ENCODE measurements at places on chromosomes 5 and 9.

- DNase-seq = no peak
Observed at GRCh38 chr5:78974601-78975000, 10.5 kb downstream of the ARSB start.

DNA sequence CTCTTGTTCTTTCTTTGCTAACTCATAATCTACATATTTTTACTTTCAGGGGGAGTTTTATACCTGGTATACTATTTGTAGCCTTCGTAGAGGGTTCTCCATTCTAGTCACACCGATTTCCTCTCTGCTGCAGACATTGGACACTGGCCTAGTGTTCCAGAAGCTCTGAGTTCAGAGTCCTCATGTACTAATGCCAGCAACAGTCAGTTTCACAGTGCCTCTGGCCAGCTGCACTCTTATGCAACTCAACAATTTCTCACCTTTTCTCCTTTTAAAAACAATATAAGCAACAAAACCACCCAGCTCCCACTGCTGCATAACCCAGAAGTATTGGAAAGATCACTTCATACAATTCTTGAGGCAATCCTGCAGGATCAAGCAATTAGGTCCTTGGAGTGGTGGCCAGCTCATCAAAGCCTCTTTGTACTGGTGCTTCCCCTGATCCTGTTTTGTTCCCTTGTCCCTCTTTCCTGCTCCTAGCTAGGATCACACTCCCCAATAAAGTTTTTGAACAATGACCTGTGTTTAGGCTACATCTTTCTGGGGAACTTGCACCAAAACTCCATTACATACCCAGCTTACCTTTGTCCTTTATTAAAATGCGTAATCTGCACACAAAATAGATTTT, 98.1 kb upstream of the TUT7 start:
- no peak for DNase-seq

DNA sequence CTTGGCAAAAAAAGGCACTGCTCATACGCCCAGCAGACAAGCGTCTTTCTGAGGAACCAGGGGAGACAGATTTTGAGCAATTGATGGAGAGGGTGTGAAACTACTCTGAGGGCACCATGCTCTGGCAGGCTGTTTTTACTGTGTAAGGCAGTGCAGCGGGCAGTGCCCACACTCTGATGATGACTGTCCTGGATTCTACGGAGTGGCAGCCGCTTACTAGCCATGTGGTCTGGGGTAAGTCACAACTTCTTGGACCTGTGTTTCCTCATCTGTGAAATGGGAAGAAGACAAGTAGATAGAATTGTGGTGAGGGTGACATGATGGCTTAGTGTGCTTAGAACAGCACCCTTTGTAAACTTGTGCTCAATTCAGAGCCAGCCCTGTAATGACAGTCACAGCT, 38.8 kb downstream of the FABP6 start:
- DNase-seq = no peak

GRCh38 chr5:124678922-124679519, 67.4 kb downstream of the ZNF608 start:
- no peak for DNase-seq

GRCh38 chr9:82284758-82285157, 296.2 kb downstream of the SPATA31D1 start:
- no peak for DNase-seq

DNA sequence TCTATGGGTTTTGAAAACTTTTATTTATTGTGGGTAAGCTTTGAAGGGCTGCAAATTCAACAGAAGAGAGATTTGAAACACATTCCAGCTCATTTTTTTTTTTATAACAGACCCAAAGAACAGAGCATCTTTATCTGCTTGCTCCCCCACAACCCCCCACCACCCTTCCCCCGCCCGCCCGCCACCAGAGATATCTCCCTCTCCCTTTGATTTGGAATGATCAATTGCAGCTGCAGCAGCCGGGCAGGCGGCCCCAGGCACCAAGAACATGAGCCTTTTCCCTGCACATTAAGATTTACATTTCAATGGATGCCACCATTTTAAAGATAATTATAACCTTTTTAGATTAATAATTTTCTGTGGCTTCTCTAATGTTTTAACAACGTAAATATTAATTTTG, 510.9 kb downstream of the ZNF608 start:
- DNase-seq = no peak

DNA sequence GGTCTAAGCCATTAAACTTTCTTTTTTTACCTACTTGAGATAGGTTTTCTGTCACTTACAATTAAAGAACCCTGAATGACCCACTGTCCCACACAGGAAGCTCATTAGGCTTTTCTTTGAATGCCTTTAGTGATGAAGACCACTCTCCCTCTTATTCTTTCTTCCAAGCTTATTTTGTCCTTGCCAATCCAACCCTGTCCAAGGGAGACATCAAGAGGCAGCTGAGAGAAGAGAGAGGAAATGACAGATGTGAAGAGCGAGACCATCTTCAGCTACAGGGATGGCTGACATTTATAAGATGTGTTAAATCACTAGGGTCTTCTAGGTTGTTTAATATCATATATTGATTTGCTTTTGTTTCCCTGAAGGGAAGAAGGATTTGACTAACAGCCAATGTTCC, 133.5 kb downstream of the FAM114A2 start:
- no peak for DNase-seq

- DNase-seq = no peak
Observed at GRCh38 chr5:89324990-89325389, 442.0 kb upstream of the MEF2C start.

DNA sequence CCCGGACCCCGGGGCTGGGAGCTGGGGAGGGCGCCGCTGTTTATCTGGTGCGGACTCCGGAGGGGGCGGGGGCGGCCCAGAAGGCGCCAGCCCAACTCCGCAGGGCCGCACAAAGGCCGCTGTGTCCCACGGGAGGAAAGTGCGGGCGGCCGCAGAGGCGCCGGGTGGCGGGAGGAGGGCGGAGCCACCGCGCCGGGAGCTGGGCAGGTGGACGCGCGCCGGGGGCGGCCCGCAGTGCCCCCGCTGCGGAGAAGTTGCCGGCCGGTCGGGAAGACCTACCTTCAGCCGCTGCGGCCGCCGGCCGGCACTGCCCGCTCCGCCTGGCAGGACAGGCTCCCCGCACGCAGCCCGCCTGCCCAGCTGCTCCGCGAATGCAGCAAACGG, 43.6 kb downstream of the NACC2 start:
- no peak for DNase-seq

DNA sequence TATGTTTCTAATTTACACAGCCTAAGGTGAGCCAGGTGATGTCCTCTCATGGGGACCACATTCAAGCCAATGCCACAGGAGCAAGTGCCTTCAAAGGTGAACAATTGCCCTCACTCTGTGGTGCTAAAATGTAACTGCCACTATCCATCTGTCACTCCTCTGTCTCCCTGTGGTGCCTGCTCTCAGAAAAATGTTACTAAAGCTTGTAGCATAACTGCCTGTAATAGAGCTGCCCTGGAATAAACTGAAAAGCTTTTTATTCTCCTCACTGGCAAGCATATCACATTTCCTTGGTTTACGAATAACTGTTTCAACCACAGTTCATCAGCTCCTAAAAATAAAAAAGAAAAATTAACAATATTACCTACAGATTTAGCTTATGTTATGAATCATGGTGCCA, 142.4 kb downstream of the ST8SIA4 start:
- no peak for DNase-seq

GRCh38 chr5:139277171-139277570, 16.4 kb upstream of the MATR3 start:
- no peak for DNase-seq

DNA sequence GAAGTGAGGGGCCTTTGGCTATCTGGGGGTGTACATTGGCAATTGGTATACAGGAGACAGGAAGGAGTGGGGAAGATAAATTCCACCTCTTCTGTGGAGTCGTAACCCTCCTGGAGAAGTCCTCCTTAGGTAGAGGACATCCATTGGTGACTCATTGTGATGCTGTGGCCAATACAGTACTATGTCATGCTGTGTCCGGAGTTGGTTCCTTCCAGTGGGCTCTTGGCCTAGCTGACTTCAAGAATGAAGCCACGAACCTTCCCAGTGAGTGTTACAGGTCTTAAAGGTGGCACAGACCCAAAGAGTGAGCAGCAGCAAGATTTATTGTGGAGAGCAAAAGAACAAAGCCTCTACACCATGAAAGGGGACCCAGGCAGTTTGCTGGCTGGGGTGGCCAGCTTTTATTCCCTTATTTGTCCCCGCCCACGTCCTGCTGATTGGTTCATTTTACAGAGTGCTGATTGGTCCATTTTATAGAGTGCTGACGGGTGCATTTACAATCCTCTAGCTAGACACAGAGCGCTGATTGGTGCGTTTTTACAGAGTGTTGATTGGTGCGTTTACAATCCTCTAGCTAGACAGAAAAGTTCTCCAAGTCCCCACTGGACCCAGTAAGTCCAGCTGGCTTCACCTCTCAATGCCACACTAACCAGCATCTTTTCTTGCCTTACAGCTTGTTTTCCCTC, 37.3 kb upstream of the FBP1 start:
- DNase-seq = no peak

DNA sequence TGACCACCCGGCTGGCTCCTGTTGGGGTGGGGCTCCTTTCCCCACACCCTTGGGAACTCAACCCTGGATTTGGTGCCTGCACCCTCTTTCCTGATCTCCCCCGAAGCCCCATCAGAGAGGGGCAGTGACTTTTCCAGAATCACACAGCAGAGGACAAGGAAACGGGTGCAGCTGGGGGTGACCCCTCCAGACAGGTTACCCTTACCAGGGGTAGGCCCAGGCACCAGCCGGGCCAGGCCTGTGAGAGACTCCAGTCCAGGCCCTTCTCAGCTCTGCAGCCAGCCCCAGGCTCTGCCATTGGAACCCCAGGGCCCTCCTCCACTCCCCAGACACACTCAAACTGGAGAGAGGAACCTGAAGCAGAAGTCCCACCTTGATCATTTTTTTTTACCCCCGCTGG, 19.0 kb upstream of the PHYHD1 start:
- no peak for DNase-seq

GRCh38 chr9:70954126-70954525, 167.3 kb downstream of the TRPM3 start:
- DNase-seq = no peak
